Fibroblast of upper back skin (primary cell): ENCODE measurements at places on chromosomes 5 and 9.

GRCh38 chr5:1352231-1353219 lies 7.6 kb upstream of the CLPTM1L start:
- DNase-seq = no peak

DNA sequence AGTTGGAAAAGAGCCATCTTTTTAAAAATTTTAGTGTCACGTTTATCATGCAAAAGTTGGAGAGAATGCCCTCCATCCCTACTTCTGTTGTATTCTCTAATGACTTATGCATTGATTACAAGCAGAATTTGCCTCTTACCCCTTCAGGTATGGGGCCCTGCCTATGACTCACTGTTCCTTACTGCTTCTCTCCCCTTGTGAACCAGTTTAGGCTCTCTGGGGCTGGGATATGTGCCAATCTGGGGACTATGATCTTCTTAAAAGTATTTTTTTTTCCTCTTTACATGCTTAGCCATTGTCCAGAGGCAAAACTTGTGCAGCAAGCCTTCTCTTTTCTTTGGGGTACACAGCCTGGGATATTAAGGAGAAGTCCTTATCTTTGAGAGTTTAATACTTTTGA lies 37.4 kb downstream of the CAMK4 start:
- DNase-seq = no peak

DNA sequence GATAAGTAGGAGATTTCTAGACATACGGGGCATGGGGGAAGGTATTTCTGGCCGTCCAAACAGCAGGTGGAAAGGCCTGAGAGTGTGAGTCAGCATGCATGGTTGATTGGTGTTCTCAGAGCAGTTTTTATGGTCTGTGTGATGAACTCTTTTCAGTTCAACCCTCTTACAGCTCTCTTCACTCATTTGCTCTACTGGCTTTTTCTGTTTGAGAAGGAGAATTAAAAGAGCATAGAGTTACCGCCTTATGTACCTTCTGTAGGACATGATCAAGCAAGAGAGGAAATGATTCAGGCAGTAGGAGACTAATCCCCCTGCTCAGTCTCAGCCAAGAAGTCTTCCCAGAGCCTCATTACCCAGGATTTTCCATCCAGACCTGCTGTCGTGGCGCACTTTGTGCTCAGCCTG lies 92.4 kb downstream of the PRDM6 start:
- DNase-seq = no peak

- DNase-seq = no peak
These were observed 627.2 kb downstream of the ISL1 start for GRCh38 chr5:52010454-52010853.

DNA sequence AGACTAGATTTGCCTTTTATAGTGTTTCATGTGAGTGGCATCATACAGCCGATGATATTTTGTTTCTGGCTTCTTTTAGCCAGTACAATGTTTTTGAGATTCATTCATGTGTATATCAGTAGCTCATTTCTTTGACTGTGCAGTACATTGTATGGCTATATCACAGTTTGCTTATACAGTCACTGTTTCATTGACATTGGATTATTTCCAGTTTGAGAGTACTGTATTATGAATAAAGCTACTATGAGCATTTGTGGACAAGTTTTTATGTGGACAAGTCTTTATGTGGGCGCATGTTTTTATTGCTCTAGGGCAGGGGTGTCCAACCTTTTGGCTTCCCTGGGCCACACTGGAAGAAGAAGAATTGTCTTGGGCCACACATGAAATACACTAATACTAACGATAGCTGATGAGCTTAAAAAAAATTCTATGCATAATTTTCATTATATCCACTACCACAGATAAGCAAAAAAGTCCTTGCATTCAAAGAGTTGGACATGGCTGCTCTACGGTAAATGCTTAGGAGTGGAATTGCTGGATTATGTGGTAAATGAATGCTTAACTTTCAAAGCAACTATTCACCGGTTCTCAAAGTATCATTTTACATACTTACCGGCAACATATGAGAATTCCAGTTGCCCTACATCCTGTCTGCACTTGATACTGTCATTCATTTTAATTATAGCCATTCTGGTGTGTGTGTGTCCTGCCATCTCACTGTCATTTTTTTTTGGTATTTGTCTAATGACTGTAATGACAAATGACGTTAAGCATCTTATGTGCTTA lies 177.8 kb downstream of the RGS3 start:
- no peak for DNase-seq

- no peak for DNase-seq
These were observed 71.2 kb downstream of the ANKRD55 start for GRCh38 chr5:56161927-56162326.

DNA sequence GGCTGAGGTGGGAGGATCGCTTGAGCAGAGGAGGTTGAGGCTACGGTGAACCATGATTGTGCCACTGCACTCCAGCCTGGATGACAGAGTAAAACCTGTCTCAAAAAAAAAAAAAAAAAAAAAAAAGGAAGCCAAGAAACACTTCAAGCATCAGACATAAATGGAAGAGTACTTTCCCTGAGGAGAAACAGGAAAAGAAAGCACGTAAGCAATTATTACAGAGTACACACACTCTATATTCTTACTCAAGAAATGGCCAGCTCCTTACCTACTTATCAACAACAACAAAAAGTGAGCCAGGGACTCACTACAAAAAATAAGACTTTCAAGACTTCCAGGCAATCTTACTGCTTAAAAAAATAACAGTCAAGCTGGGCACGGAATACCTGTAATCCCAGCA lies 21.8 kb downstream of the ZFR start:
- no peak for DNase-seq

- DNase-seq = no peak
These were observed 11.3 kb downstream of the TLR4 start for GRCh38 chr9:117715411-117715989.

DNA sequence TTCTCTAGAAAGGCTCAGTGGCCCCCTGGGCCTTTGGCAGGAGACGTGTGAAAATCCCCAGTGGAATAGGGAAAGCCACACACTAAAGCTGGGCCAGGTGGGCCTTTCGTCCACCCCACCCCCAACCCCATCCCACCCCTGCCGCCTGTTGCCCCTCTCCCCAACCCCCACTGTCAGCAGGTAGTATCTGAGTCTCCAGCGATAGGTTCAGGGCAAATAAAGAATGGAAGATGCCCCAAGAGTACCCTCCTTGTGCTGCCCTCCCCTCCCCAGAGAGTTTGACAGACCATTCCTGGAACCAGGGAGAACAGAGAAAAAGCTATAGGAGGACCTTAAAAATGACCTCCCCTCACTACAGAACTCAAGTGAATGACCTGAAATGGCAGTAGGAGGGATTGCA lies 36.7 kb upstream of the UBE2D2 start:
- no peak for DNase-seq

- no peak for DNase-seq
These were observed 43.4 kb downstream of the PPARGC1B start for GRCh38 chr5:149773291-149774095.

DNA sequence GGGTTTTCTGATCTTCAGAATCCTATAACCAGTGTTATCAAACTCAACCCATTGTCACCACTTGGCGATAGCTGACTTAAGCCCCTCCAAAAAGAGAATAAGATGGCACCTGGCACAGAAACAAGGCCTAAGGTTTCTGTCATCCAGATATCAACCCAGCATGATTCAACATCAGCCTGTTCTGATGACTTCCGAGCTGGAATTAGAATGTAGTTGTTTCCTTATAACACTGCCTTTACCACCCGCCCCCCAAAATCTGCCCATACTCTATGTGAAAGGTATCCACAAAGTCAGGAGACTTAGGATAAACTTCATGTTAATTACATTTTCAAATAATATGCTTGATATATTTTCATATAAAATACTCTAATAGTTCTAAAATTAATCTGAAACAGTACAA lies 5.2 kb downstream of the KLF9 start:
- DNase-seq = no peak

DNA sequence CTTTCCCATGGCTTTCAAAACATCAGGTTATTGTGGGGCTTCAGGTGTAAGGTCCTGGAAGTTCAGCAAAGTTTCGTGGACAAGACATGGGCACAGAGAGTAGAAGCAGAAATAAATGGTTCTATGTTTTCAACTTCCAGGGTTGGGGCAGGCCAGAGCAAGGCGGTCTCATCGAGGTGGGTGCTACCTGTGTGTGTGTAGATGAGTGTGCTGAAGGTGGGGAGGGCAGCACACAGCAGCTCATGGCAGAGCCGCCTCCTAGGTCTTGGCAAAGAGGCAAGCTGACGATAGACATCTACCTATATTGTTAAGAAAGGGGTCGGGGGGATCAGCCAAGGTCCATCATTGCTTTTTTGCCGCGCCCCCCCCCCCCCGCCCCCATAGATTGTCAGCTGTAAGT lies 3.8 kb downstream of the RAB24 start:
- no peak for DNase-seq

GRCh38 chr9:136539427-136540421 lies 6.1 kb downstream of the NOTCH1 start:
- no peak for DNase-seq

GRCh38 chr9:72753266-72753893 lies 199.5 kb downstream of the ALDH1A1 start:
- DNase-seq = peak; percentile 31

- peak; percentile 99 for DNase-seq
These were observed 489 bp upstream of the PANK3 start for GRCh38 chr5:168579488-168580226.

- DNase-seq = no peak
These were observed 157.7 kb upstream of the SLC24A2 start for GRCh38 chr9:19946441-19947109.

DNA sequence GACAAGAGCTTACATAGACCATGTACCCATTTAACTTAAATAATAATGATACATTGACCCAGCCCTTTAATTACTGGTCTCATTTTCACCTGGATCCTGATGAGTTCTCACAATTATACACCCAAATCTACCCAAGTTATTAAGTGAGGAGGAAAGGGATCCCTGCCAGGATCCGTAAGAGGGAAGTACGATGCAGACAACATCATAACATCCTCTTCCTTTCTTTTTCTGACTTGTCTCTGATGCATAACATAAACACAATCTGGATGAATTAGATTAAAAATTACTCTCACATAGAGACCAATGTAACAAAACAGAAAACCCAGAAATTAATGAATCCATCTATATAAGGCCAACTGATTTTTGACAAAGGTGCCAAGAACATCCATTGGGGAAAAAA lies 17.0 kb downstream of the MARCHF3 start:
- no peak for DNase-seq

GRCh38 chr9:73202980-73203379 lies 51.3 kb downstream of the ANXA1 start:
- DNase-seq = no peak

DNA sequence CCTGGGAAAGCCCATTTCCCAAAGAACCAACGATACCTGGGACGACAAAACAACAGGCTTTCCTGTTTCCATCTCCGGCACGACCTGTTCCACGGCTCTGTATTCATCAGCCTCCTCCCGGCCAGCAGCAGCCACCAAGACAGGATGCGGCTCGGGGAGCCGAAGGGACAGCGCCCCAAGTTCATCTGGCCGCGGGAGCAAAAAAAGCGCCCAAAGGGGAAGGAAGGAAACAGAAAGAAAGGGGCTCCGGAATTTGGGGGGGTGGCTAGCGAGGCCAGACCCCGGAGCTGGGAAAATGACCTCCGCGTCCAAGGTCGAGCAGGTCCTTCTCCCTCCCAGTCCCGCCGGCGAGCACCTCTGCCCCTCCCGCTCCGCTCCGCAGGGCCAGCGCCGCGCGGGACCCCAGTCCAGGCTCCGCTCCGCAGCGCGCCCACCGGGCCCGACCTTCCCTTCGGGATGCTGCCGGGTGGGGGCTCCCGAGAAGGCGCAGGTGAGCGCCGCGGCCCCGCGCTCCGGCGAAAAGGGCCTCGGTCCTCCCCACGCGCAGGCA lies 608 bp downstream of the ELOVL7 start:
- DNase-seq = no peak

- DNase-seq = no peak
These were observed 52.4 kb downstream of the FSD1L start for GRCh38 chr9:105500108-105500766.

- peak; percentile 92 for DNase-seq
These were observed at the start of gene CEMIP2 for GRCh38 chr9:71768388-71769174. Gene CEMIP2 (minus strand): TSS chr9:71768513. CDS start chr9:71750373, 18,140 bp downstream.

- peak; percentile 50 for DNase-seq
These were observed 58.5 kb downstream of the ZNF462 start for GRCh38 chr9:106921341-106921899.

- DNase-seq = no peak
These were observed 46.2 kb upstream of the IFNE start for GRCh38 chr9:21528123-21528808.

- no peak for DNase-seq
These were observed 25.2 kb upstream of the RIOK2 start for GRCh38 chr5:97208184-97208713.

GRCh38 chr5:35811108-35811741 lies 45.5 kb upstream of the IL7R start:
- DNase-seq = peak; percentile 31

- no peak for DNase-seq
These were observed 12.6 kb downstream of the TRIM23 start for GRCh38 chr5:65611524-65611923.

DNA sequence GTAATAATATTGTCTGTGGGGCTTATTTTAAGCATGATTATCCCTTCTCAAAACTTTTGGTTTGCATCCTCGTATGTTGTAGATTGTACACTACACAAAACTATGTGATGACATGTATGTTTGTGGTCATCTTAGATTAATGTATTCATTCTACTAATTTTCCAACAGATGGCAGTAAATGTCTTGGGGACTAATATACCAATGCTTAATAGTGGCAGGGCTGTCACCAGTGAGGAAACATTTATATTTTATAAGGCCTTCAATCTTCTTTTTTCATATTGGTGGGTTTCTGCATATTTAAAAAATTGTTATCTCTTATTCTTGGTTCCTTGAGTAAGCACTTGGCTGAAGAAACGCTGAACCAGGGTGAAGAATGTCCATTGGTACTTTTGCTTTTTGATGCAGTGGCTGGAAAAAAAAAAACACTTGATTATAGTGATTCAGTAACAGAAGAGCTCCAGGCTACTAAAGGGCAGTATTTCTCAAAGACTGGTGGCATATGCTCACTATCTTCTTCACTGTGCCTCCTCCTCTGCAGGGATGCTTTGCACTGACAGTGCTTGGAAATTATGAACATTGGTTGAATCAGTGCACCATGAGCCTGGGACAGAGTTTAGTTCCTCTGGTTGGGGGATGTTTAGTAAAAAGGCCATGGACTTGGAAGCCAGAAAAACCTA lies 530.3 kb downstream of the RASEF start:
- peak; percentile 8 for DNase-seq

- DNase-seq = no peak
These were observed 6.0 kb upstream of the PIP5K1B start for GRCh38 chr9:68698943-68699509.
